ENCODE measurements at places on chromosomes 16 and 17.

DNA sequence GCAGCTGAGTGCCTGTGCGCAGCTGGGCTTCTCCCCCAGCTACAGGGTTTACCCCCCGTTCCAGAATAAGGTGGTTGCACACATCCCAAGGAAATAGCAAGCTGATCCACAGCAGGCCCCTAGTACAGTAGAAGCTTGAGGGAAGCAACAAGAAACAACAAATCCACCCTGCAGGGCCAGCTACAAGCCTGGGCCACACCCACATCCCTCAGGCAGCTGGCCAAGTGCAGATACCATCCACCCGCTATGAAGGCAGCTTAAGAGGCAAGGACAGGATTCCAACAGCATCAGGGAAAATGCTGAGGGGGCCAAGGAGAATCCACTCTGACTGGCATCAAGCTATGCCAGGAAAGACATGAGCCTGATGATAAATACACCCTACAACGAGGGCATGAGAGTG, 66.9 kb upstream of the RCVRN start:
- no peak for DNase-seq

DNA sequence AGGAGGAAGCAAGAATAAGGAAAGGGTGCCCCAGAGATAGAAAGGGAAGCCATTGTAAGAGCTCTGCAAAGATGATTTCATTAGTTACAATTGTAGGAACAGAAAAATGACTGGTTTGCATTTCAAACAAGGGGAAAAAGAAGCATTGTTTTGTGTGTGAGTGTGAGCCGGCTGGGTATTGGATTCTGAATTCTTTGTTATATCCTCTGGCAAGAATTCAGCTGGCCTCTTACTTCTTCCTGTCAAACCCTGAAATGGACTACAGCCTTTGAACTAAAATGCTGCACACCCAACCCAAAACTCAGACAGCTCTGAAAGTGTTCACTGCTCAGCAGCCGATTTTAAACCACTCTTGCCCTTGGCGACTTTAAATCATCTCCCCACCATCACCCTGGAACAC, 461.3 kb downstream of the PMP22 start:
- DNase-seq = no peak

DNA sequence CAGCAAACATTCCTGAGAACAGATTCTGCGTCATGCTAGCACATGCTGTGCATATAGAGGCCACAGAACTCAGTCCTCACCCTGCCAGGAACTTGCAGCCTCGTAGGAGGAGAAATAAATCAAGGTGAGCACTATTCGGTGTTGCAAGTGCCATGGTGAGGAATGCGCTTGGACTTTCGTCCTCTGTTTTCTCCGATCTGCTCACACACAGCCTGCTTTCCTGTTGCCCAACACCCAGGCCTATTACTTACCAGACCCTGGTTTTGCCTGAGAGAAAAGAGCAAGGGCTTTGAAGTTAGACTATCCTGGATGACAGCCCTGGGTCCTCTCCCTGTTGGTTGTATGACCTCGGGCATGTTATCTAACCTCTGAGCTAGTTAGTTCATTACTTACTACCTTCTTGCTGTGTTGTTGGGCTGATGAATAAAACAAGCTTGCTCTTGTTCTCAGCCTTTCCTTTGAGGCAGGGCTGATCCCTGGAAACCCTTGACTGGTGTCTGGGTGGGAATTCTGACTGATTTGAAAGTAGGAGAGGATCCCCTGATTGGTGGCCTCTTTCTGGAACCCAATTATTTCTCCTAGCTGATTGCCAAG, 2.9 kb downstream of the ACSF2 start:
- DNase-seq = no peak

DNA sequence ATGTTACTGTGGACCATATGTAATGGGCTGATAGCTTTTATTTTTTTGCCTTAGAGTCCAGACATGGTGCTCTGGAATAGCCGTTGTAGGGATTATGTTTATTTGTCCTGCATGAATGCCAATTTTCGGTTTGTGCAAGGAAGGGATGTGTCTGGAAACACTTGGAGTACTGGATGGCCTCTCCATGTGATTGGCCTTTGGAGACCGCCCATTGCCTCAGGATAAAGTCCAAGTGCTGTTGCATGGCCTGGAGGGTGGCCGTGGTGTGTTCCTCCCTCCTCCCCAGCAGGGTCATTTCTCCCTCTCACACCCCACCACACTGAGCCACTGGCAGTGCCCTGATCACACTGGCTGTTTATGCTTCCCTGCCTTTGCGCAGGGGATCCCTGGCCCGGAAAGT, 93.9 kb downstream of the MSI2 start:
- no peak for DNase-seq

GRCh38 chr16:80573700-80574120, 32.9 kb downstream of the DYNLRB2 start:
- DNase-seq = no peak

- DNase-seq = no peak
These were observed 123.9 kb upstream of the ZFHX3 start for GRCh38 chr16:73171901-73172240.

DNA sequence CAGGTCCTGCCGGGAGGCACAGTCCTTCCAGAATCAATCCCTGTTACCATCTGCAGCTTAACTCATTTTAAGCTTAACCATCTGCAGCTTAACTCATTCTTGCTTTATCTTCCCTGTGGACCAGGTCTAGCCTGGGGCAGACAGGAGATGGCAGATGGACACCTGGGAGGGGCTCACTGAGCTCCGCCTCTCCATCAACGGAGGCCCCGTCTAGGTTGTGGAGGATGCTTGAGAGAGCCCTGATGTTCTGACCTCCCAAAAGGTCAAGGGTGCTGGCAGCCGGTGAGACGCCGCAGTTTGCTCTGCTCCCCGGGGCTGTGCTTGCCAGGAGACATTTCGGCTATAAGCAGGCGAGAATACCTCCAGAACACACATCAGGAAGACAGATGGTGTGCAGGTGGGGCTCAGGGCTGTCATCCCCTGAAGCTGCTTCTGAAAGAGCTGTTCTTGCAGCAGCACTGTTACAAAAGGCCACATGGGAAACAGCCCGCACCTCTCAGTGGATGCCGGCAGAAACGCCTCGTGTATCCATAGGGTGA, 41.3 kb downstream of the BAIAP2 start:
- no peak for DNase-seq

- DNase-seq = peak; percentile 80
These were observed 5.8 kb upstream of the ABCA9 start for GRCh38 chr17:69066482-69066881.

DNA sequence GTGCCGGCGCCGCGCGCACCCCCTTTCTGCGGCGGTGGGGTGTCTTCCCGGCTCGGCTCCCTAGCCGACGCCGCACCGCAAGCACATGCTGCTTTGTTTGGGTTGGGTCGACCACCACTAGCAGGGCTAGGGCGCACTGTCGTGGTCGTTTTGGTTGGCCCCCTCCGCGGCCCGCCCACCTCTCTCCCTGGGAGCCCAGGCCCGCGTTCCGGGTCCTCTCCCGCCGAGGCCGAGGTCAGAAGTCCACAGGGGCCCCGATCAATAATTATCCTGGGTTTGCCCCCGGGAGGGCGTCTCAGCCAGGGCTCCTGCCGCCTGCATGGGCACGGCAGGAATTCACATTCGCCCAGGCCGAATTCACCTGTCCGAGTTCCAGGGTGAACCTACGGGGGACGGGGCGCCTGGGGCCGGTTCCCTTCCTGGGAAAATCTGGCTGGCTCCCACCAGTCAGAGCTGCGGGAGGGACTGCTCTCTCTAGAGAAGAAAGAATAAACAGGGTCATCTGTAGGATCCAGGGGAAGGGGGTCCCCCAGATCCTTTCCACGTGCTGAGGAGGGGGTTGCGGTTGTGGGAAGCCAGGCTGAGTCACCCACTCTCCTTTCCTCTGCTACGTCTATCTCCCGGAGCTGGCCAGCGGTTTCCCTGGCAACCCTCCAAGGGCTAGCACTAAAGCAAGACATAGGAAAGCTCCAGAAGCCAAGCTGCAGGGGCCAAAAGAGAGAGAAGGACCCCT, 584 bp upstream of the STAT5B start:
- peak; percentile 30 for DNase-seq

DNA sequence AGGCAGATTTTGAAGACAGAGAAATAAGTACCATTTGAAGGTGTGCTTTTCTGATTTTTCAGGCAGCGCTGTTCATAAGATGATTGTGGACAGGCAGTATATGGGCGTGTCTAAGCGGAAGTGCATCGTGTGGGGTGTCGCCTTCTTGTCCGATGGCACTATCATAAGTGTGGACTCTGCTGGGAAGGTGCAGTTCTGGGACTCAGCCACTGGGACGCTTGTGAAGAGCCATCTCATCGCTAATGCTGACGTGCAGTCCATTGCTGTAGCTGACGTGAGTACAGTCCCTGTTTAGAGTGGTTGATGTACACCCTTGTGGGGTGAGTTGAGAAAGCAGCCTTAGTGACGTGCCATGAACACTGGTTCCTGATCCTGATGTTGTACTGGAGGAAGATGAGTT, 10.7 kb downstream of the UTP4 start:
- DNase-seq = no peak

GRCh38 chr17:46270032-46270431, 24.9 kb upstream of the LRRC37A start:
- DNase-seq = no peak

DNA sequence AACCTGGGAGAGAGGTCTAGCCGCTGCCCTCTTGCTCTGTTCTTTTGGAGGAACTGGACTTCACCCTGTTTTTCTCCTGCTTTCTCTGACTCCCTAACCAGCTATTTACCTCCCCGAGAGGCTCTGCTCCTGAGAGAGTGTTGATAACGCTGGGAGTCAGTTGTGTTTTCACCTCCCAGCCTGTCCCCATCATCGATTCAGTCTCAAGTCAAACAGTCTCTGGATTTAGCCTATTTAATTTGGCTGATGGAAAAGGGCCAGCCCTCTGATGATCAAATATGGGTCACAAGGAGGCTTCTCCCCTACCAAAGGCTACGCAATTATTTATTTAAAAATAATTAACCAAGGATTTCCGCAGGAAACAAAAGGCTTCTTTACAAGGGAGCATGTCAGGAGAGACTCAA, 31.8 kb downstream of the HNF1B start:
- no peak for DNase-seq

GRCh38 chr16:14576532-14576931, 53.5 kb downstream of the PARN start:
- DNase-seq = no peak

DNA sequence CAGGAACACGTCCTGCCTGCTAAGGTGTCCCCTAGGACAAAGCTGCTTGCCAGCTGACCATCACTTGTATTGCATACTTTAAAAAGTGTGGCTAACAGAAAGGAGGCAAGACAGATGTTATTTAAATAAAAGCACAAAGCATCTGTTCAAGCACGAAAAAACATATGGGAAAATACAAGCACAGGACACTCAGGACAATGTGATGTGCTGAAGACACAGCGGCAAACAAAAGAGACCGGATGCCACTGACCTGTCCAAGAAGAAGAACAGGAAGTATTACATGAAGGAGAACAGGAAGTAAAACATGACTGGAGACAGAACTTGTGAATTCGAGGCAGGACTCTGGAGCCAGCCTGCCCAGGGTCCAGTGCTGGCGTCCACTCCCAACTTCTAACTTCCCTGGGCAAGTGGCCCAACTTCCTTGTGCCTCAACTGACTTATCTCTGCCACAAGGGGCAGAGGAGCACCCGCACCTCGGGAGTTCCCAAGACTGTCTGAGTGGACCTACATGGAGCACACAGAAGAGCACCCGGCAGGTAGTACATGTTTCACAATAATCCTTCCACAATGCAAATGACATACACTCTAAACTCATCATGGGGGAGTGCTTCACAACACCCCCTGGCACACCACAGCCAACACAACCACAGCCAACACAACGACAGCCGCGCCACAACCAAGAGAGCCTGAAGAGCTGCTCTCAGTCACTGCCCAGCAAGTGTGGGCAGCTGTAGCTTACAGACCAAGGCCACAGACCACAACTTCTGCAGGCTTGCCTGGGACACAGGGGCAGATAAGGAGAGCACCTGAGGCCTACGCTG, 36.6 kb downstream of the ANKRD11 start:
- peak; percentile 24 for DNase-seq

DNA sequence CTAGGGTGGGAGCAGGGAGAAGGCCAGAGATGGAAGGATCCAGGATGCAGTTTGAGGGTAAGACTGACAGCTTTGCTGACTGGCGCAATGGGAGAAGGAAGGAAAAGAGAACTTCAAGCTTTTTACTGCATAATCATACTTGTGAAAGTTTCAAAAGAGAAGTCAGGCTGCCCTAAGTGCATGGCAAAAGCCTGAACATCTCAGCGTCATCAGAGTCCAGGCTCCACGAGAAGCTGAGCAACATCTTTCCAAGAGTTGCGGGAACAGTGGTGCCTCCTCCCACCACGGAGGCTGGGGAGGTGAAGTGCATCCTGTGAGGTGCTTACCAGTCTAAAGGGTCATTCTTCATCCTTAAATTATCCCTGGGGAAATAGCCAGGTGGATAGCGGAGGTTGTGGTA, 26.9 kb upstream of the SLC38A8 start:
- no peak for DNase-seq

DNA sequence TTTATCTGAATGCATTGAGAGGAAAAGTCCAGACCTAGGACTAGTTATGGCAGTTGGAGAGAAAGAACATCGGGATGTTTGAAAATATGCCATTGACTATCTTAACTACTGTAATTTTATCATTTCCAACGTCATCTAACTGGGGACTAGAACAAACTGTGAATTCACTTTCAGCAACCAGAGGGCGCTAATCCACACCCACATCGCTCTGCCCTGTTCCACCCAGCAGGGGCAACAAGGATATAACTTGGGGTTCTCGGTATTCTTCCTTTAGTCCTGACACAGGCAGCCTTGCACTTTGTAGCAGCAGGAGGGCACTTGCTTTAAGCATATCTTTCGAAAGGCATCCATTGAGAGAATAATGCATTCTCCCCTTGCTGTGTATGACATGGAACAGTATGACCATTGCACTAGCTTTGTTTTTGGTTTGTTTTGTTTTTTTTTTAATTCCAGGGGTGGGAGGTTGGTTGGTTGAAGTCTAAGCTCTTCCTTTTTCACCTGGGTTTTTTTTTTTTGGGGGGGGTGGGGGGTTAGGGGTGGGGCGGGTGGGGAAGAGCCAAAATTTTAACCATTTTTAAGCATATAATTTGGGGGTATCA, 31.5 kb downstream of the SIAH1 start:
- DNase-seq = peak; percentile 12

DNA sequence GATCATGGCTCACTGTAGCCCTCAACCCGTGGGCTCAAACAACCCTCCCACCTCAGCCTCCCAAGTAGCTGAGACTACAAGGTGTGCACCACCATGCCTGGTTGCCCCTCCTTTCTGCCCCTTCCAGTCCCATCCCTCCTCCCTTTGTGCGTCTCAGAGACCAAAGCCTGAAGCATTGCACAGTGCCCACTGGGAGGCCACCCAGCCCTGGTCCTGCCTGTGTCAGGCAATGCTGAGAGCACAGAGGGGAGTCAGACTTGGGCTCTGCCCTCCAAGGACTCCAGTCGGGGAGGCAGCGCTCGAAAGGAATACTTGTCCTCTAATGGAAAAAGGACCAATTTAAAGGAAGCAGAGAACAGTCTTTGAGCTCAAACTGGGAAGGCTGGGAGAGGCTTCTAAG, 20.4 kb downstream of the RAI1 start:
- no peak for DNase-seq

- no peak for DNase-seq
These were observed at the start of gene RAMP2 for GRCh38 chr17:42760652-42761581. TSS of gene RAMP2 (plus strand) at chr17:42761227. CDS start at chr17:42761262, 35 bp downstream.

- no peak for DNase-seq
These were observed 33.5 kb upstream of the ETV4 start for GRCh38 chr17:43579566-43580140.

- no peak for DNase-seq
These were observed 2.1 kb upstream of the MFSD6L start for GRCh38 chr17:8801135-8801840.
